Liver (tissue), 10 donors: ENCODE measurements at places on chromosomes 11 and 22. TPM values are rescaled to one million over a fixed set of nuclear protein-coding genes. Genes with fewer than 3 reads are reported as not detected.

DNA sequence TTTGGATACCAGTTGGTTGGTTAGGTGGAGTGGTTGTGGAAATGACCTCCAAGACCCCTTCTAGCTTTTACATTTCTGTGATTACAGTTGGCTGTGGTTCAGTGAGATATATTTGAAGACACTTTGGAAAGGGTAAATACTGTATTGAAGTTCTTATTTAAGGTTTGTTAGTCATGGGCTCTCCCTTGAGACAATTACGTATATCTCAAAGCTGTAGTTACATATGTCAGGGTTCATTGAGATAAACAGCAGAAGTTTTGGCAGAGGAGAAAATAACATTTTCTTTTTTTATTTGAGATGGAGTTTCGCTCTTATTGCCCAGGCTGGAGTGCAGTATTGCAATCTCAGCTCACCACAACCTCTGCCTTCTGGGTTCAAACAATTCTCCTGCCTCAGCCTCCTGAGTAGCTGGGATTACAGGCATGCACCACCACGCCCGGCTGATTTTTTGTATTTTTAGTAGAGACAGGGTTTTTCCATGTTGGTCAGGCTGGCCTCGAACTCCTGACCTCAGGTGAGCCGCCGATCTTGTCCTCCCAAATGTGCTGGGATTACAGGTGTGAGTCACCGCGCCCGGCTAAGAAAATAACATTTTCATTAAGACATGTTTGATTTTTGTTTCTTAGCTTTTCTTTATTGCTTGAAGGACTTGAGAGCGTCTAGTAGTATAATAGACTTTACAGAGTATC, 1.9 kb downstream of the RNF121 start:
- no peak for DNase-seq

DNA sequence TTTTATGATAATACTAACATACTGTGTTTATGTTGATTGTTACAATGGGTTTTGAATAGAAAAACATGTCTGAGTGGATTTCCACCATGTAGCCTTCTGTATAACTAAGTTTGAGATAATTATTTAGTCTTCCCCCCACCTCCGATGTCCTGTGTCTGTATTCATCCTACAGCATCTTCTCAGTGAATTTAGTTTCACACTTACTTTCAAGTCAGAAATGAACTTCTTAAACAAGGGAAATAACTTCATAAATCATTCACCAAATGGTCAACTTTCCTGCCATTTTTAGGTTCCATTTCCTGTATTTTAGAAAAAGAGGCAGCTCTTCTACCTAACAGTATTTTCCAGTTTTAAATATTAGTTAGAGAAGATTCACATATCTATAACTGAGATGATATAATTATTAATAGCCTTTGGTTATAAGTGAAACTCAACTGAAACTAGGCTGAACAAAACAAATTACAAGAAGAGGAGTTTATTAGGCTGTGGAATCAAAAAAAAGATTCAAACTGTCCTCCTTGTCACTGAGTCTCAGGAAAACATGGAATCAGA, 3.5 kb downstream of the OR51B5 start:
- DNase-seq = no peak

DNA sequence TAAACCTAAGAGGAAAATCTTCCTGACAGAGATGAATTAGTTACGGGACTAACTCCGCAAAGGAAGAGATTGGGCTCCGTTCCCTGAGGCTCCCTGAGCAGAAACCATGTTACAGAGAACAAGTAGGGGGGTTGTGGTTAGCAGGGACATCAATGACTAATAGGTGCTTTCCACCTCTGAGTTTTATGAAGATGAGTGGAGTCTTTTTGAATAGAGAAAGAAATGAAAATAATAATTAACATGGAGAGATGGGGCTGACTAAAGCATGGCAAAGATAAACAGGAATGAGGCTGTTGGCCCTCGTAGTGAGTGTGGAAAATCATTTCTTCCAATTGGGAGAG, 47.5 kb upstream of the PICALM start:
- DNase-seq = no peak

DNA sequence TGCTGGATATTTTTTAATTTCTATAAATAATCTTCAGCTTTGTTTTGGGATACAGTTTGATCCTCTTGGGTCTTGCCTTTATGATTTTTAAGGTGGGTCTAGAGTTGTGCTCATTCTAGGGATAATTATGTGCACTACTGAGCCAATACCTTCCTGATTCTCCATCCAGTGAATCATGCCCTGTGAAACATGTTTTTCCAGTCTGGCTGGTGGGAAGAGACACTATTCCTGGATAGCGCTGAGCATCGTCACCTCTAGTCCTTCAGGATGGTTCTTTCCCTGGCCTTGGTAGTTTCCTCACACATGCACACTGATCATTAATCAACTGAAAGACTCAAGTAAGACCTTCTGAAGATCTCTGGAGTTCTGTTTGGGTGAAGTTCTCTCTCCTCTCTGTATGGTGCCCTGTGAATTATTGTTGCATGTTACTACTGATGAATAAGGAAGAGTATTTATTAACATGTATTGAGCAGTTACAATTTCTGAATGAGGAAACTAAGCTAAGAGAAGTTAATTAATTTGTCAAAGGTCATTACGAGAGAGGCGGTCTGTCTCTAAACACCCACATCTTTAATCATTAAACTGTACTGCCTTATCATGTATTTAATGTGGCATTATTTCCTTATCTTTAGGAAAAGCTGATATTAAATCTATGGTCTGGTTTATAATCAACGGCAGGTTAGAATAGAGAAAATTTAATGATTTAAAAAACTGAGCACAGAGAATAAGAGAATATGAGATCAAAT, 39.1 kb upstream of the LIPT2 start:
- no peak for DNase-seq

GRCh38 chr11:65766535-65766934, 14.2 kb downstream of the AP5B1 start:
- no peak for DNase-seq

DNA sequence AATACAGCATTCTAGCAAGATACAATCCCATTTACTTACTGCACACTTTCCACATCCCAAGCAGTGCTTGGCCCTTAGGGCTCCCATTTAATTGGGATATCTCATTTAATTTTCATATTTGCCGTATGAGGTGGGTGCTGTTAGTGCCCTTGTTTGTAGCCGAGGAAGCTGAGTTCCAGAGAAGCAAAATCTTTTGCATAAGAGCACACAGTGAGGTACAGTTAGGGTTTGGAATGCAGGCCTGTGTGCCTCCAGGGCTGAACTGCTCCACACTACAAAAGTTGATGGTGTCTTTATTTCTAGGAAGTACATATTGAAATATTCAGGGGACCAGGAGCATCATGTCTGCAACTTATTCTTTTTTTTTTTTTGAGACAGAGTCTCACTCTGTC, 15.5 kb upstream of the TIMP3 start:
- DNase-seq = no peak

DNA sequence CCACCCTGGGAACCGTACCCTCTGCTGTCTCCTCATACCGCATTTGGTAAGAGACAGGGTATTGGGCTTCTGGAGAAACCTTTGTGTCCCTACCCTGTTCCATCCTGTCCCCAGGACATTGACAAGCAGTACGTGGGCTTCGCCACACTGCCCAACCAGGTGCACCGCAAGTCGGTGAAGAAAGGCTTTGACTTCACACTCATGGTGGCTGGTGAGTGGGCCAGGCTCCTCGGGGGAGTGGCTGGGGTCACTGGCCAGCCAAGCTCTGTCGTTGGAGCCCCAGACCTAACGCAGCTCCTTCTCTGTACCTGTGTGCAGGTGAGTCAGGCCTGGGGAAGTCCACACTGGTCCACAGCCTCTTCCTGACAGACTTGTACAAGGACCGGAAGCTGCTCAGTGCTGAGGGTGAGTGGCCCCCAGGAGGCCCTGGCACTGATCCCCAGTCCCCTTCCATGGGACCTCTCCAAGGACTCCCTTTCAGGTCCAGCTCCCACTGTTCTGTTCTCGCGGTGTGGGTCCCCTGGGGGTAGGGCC, 3.8 kb upstream of the GP1BB start:
- DNase-seq = no peak

- no peak for DNase-seq
These were observed 12.1 kb downstream of the DCUN1D5 start for GRCh38 chr11:103079833-103080232.

GRCh38 chr11:59678813-59679165, 10.0 kb upstream of the PATL1 start:
- no peak for DNase-seq

Gene KLHDC7B
- 0.16 TPM for polyA plus RNA-seq

Gene C22orf42
- not detected for polyA plus RNA-seq

Gene FAM89B
- polyA plus RNA-seq = 7.7 TPM

Gene NXPE1
- not detected for polyA plus RNA-seq

Gene UCP3
- polyA plus RNA-seq = 0.07 TPM

Gene IGSF22
- 0.12 TPM for polyA plus RNA-seq

Gene VSIG2
- polyA plus RNA-seq = 1.3 TPM
